Osteocyte (in vitro differentiated cells): ENCODE measurements at places on chromosomes 3 and 15. TPM values are rescaled to one million over a fixed set of nuclear protein-coding genes. Genes with fewer than 3 reads are reported as not detected.

DNA sequence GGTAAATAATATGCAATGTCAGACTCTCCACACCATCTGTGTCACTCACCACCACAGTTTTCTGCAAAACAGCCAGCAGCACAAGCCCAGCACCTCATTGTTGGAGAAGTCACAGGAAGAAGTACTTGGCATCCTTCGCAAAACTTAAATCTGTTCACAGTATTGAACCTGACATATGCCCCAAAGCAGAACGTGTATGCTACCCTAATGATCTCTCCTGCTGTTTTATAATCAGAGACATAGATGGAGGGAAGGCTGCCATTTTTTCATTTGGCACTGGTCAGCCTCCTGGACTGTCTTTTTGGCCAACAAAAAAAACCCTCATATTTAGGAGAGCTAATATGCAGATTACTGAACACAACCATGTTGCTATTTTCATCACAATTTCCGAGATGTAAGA lies 1272.9 kb downstream of the ROBO1 start:
- no peak overlapping the region for H3K4me3 ChIP-seq
- no peak overlapping the region for H3K27ac ChIP-seq
- H3K4me1 ChIP-seq, result no peaks in the 10 kb centered on the region

Gene FBXW12
- not detected in 2 replicates for total RNA-seq

Gene BBS4
- total RNA-seq, result 24.7 and 30.5 TPM in 2 replicates

Gene THRB
- total RNA-seq, result 3.6 and 4.6 TPM in 2 replicates

Gene RAB8B
- 27.9 and 29.8 TPM in 2 replicates for total RNA-seq
